Osteoblast (primary cell): ENCODE measurements at places on chromosomes 7 and 10.

- no peak for DNase-seq
Measured at GRCh38 chr7:78363866-78364265, 565.3 kb downstream of the PHTF2 start.

- DNase-seq, result no peak
Measured at GRCh38 chr7:45435846-45436245, 138.3 kb upstream of the ADCY1 start.

DNA sequence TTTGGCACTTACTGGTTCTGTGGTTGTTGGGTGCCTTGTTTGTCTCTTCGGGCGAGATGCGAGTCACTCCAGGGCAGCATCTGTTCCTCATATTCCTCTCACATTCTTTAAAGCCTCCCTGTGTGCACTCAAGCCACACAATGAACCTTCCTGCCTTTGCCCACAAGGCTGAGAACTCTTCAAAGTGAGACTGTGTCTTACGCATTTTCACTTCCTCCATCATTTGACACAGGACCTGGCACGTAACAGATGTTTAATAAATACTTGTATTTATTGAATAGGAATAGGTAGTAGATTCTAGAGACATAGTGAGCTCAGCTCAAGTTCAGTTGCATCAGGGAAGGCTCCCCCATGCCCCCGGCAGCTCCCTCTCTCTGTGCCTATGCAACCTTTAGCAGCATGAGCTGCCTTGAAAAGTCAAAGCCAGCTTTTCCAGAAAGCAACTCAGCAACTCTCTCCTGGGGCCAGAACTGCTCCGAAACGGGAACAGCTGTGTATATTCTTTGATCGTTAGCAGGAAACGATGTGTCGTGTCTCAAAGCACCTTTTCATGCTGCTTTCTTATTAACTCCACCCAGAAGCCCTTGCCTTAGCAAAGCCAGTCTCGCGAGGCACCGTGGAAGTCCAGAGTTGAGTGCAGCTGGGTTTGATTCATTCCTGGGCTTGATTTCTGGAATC lies 97.5 kb downstream of the PFKFB3 start:
- no peak for DNase-seq

- no peak for DNase-seq
Measured at GRCh38 chr10:634256-634655, 55.2 kb downstream of the DIP2C start.

GRCh38 chr7:39504963-39505362 lies 61.2 kb upstream of the YAE1 start:
- peak; percentile 47 for DNase-seq

GRCh38 chr10:31871266-31872065 lies 57.2 kb downstream of the ARHGAP12 start:
- no peak for DNase-seq

GRCh38 chr7:41825927-41826480 lies 123.1 kb upstream of the INHBA start:
- DNase-seq, result no peak

DNA sequence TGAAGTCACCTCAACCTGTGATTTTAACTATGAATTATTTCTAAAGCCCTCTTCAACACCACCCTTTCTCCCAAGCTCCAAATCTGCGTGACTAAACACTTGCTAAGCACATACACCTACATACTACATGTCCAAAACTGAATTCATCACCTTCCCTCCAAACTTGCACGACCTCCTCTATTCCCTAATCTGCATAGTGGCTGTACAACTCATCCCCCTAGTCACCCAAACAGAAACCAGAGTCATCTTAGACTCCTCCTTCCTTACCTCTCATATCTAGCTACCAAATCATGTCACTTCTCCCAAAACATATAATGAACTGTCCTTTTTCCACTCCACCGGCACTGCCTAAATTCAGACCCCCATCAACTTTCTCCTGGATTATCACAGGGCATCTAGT lies 16.2 kb downstream of the ARHGAP21 start:
- no peak for DNase-seq

GRCh38 chr7:158286210-158286609 lies 301.4 kb downstream of the PTPRN2 start:
- DNase-seq, result no peak

DNA sequence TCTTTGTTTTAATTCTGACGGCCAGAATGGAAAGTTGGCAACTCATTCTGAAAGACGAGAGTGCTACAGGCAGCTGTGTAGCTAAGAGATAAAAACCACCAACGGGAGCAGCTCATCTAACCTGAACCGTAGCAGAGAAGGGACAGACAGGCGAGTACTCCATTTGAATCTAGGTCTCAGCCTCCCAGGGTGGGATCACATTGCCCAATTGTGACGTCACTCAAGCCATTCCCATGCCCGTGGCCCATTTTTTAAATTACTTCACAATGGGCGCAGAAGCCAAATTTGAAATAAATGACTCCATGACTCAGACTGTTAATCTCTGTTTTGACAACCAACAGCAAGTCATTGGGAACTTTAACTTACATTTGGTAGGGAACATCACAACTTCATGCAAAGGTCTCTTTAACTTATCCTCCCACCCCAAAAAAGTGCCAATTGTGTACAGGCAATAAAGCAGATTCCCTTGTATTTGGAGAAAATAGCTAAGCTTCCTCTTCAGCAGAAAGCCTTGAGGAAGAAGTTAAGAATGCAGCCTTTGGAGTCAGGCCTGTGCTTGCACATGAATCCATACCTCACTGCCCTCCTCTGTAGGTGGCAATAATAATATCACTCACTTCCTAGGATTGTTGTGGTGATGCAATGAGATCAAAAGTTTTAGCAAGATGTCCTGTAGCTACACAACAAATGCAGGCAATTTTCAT lies 93.2 kb upstream of the KIF5B start:
- peak; percentile 89 for DNase-seq

GRCh38 chr10:72260239-72260975 lies 13.3 kb upstream of the DDIT4 start:
- DNase-seq, result peak; percentile 95
